ENCODE measurements at places on chromosomes 6 and 20.

DNA sequence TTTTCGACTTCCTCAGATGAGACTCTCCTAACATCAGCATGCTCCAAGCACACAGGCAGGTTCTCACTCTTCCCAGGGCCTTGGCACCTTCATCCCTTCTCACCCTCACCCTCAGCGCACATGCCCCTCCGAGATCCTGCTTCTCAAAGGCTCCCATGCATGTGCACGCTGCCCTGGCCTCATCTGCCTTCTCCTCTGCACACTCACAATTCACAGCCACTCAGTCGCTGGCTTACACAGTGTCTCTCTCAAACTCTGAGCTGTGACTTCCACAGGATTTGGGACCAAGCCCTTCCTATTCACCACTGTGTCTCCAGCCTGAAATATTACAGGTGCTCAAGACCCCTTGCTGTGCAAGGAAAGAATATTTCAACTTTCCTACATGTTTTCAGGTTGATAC is 30.3 kb downstream of the WDR27 start:
- DNase-seq: no peak

DNA sequence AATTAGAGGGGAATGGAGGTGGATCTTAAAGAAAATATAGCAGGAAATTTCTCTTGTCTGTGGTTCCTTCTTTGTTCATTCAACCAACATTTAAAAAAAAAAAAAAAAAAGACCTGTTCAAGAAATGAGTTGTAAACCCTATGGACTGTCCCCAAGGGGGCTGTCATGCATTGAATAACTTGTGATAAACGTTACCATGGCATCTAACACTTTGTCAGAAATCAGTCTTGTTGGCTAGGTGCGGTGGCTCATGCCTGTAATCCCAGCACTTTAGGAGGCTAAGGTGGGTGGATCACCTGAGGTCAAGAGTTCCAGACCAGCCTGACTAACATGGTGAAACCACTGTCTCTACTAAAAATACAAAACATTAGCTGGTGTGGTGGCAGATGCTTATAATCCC is 381.7 kb downstream of the BCKDHB start:
- DNase-seq: no peak

DNA sequence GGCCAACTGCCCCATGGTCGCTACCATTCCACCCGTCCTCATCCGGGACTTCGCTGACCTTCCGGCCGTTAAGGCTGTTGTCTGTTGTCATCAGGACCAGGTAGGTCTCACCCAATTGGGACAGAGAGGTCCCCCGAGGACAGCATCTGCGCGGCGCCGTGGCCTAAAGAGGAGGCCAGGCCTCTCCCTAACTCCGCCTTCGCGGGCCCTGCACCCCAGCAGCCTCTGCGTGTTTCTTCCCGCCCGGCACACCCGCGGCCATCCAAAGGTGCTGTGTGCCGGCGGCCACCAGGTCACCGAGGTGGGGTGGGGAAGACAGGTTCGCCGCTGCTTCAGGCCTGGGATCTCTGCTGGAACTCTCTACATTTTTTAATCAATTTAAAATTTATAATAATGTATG is 9.0 kb downstream of the OR2W1 start:
- no peak for DNase-seq

GRCh38 chr6:44133003-44133931 is 5.9 kb downstream of the TMEM63B start:
- DNase-seq: peak; percentile 82

DNA sequence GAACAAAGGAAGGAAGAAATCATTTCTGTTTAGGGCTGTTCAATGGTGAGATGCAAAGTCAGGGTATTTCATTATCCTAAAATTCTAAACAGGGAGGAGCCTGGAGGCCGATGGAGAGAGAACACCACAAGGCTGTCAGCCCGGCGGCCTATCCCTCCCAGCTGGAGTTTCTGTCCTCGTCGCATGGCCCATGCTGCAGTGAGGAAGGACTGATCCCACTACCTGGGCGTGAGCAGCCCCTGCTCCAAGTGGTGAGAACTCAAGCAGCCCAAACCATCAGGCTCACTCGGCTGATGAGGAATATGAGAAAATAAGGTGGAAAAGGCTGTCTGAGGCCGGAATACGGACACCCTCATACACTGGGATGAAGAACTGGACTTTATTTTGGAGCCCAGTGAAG is 30.8 kb downstream of the DIDO1 start:
- no peak for DNase-seq

DNA sequence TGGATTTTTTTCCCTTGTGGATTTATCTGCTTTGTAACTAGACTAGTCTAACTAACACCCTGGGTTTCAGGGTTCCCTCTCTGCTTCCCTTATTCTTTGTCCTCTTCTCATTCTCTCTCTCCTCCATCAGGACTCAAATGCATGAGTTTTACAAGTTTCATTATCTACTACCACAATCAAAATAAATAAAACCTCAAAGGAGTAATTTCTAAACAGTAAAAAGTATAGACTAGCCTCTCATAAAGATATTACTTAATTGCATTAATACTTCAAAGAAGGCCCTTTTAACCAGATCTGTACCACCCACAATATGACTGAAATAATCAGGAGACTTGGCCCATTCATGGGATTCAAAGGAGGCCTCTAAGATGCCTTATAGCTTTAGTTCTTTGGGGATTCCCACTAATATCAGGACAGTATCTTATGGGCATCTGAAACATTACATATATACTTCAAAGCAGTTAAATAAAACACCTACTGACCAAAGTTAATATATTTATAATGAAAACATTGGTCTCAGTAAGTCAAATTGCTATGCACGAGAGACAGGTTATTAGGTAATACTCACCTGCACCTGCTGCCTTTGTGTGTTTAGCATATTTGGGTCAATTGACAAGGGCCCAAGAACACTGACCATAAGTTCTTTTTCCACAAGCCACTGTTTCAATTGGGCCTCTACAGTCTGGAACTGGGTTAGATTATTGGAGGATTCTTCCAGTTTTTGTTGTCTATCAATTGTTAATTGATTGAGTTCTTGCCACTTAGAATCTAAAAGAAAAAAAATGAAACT is 85.7 kb downstream of the DST start:
- DNase-seq: no peak

DNA sequence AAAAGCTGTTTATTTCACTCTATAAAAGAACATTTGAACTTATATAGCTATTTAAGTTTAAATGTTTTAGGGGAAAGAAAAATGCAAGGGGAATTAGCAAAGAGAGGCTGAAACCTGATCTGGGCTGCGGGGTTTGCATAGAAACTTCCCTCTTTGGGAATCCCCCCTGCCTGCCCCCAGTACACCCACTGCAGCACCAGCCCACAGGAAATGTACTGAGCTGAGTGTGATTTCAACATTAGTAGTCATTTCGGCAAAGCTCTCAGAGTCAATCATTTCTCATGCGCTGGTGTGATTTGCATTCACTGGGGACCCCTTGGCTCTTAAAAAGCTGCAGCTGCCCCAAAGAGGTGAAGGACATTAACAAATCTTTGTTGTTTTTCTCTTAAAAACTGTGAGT is 859.4 kb downstream of the MAFB start:
- DNase-seq: no peak

DNA sequence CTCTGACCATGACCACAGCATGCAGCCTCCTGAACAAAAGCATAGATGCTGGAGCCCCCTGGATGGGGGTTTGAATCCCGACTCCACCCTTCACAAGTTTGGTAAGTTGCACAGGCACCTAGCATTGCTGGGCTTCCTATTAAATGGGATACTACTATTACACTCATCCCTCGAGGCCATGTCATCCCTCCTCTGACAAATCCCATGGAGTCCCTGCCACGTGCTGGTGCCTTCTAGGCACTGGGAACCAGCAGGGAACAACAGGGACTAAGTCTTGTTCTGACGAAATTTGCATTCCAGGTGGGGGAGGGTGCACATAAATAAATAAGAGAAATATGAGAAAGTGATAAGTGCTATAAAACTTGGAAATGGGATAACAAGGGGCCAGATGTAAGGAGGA is 15.3 kb upstream of the SIRPA start:
- DNase-seq: no peak

DNA sequence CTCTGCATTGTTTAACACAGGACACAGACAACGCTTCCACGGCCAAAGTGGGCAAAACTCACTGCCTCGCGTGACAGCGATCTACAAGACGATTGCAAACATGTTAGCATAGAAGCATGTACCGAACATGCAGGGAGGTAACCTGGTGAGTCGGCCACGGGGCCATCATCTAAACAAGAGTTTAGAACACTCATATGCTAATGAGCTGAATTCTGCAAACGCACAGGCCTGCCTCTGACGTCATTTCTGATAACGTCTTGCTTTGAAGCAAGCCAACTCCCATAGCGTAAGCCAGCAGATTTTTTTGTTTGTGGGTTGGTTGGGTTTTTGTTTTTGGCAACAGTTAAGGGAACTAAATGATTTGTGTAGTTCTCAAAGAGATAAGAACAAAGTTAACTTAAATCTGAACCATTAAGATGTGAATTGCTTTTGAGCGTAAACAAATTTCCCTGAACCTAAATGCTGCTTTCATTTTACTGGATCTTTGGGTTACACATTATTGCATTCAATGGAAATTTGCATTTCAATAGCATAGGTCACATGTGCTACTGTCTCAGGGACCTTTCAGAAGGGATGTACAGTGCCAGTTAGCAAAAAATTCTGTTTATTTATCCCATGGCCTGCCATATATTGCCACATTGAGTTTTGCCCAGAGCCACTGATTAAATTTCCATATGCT is 184.5 kb upstream of the PDE10A start:
- peak; percentile 93 for DNase-seq

- peak; percentile 29 for DNase-seq
Observed at GRCh38 chr6:124722141-124722878, 239.9 kb upstream of the RNF217 start.

DNA sequence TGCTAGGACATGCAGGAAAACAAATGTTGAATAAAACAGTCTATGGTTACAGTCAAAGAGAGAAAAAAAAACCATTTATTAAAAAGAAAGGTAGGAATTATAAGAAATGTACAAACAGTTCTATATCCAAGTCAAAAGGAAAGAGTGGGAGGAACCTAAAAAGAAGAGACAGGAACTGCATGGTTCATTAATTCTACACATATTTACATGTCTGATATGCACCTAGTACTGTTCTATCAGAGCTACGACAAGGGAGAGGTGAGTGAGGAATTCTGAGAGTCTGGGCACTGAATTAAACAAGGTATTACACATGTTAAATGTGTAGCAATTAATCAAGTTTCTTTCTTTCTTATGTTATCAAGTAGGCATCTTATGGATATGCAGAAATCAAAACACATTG is 41.9 kb downstream of the SYCP2 start:
- no peak for DNase-seq

Measured in umbilical cord (tissue), 2 donors.